ENCODE measurements at places on chromosomes 13 and 19. TPM values are rescaled to one million over a fixed set of nuclear protein-coding genes. Genes with fewer than 3 reads are reported as not detected.
A peak's percentile ranks its signal among the peaks of the same experiment; 100 is the strongest.

- H3K4me1 ChIP-seq, result no peaks in the 10 kb centered on the region
- no peak overlapping the region for H3K4me3 ChIP-seq
- H3K36me3 ChIP-seq, result no peaks in the 10 kb centered on the region
- H3K27me3 ChIP-seq, result no peaks in the 10 kb centered on the region
These were observed 901.7 kb downstream of the DIAPH3 start for GRCh38 chr13:59261928-59262488.

- H3K4me3 ChIP-seq, result no peak overlapping the region
- H3K4me1 ChIP-seq, result no peaks in the 10 kb centered on the region
- H3K27ac ChIP-seq, result no peak overlapping the region
- no peaks in the 10 kb centered on the region for H3K36me3 ChIP-seq
- peaks cover 36% of the 10 kb centered on the region for H3K27me3 ChIP-seq
These were observed 16.0 kb upstream of the SEMA6B start for GRCh38 chr19:4575267-4576015.

DNA sequence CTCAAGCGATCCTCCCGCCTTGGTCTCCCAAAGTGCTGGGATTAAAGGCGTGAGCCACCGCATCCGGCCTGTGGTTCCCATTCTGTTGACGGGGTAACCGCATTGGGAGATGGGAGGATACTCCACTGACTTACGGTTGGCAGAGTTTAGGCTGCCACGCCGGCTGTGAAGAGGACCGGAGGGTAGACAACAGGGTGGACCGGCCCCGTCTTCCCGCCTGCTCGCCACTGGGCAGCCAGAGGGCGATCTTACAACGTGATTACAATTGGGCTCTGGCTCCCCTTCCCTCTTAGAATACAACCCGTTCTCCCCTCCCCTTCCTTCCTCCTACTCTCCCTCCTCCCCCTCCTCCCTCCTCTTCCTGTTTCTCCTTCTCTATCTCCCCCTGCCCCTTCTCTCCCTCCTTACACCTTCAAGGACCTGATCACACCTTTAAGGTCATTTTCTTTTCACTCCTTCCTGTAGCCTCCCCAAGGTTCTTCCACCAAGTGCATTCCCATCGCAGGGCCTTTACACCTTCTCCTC, 957 bp upstream of the CCDC194 start:
- peak overlapping the region; percentile 61 for H3K27ac ChIP-seq
- peaks cover 15% of the 10 kb centered on the region for H3K27me3 ChIP-seq
- no peak overlapping the region for H3K4me3 ChIP-seq
- peak; percentile 52 for DNase-seq
- peaks cover 10% of the 10 kb centered on the region for H3K36me3 ChIP-seq
- peaks cover 32% of the 10 kb centered on the region for H3K4me1 ChIP-seq

GRCh38 chr19:49640113-49640898, at the start of gene RRAS:
Gene RRAS (minus strand): TSS chr19:49640143. CDS start chr19:49640098, 45 bp downstream.
- peaks cover 6% of the 10 kb centered on the region for H3K27me3 ChIP-seq
- H3K4me1 ChIP-seq, result peaks cover 44% of the 10 kb centered on the region
- peak within 1 kb of the TSS; percentile 93 for H3K4me3 ChIP-seq
- H3K36me3 ChIP-seq, result peaks cover 4% of the 10 kb centered on the region
- peak within 1 kb of the TSS; percentile 99 for H3K27ac ChIP-seq

DNA sequence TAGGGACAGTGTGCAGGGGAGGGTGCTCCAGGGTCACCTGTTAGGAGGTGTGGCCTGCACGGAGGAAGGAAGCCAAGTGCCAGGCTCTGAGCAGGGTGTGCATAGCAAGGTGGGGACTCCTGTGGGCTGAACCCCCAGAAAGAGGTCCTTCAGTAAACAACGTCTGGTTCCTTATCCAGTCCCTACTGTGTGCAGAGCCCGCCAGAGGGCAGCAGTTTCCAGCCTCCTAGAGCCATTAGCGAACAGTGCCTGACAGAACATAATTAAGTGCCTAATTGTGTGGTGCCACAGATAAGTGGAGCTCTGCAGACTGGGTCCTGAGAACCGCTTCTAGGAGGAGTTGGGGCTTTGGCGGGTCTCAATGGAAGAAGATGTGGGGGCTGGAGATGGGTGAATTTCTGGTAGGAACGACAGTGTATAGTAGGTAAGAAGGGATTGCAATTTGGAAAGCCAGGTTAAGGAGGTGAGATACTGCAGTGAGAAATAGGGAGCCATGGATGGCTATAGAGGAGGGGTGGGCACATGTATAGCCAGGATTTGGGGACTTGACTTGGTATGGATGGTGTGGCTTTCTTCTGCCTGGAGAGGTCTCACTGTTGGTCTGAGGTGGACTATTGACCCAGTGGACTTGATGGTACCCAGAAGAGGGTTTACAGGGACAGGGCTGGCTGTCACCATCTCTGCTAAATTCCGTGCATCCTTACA, 323.1 kb downstream of the ZNF536 start:
- H3K27ac ChIP-seq, result no peak overlapping the region
- DNase-seq, result no peak
- H3K27me3 ChIP-seq, result peaks cover 17% of the 10 kb centered on the region
- H3K36me3 ChIP-seq, result no peaks in the 10 kb centered on the region
- H3K4me3 ChIP-seq, result no peak overlapping the region

GRCh38 chr19:7351861-7352260, 3.1 kb downstream of the ARHGEF18 start:
- H3K4me3 ChIP-seq, result no peak overlapping the region
- H3K27ac ChIP-seq, result no peak overlapping the region
- peaks cover 50% of the 10 kb centered on the region for H3K4me1 ChIP-seq

DNA sequence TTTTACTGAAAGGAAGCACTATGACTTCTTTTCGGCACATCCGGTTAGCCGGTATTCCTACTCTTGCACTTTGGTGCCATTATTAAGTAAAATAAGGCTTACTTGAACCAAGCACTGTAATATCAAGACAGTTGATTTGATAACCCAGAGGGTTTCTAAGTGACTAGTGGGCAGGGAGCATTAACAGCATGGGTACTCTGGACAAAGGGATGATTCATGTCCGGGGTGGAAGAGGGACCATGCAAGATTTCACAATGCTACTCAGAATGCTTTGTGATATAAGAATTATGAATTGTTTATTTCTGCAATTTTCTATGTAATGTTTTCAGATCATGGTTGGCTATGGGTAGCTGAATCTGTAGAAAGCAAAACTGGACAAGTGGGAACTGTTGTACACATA, 282.1 kb downstream of the TDRD3 start:
- no peaks in the 10 kb centered on the region for H3K36me3 ChIP-seq
- DNase-seq, result no peak
- no peaks in the 10 kb centered on the region for H3K27me3 ChIP-seq
- no peak overlapping the region for H3K4me3 ChIP-seq
- H3K4me1 ChIP-seq, result no peaks in the 10 kb centered on the region

GRCh38 chr13:30465343-30465592, 468 bp downstream of the HMGB1 start:
- peaks cover 28% of the 10 kb centered on the region for H3K4me1 ChIP-seq
- no peak overlapping the region for H3K27ac ChIP-seq
- peaks cover 31% of the 10 kb centered on the region for H3K36me3 ChIP-seq
- DNase-seq, result no peak
- H3K4me3 ChIP-seq, result no peak overlapping the region

DNA sequence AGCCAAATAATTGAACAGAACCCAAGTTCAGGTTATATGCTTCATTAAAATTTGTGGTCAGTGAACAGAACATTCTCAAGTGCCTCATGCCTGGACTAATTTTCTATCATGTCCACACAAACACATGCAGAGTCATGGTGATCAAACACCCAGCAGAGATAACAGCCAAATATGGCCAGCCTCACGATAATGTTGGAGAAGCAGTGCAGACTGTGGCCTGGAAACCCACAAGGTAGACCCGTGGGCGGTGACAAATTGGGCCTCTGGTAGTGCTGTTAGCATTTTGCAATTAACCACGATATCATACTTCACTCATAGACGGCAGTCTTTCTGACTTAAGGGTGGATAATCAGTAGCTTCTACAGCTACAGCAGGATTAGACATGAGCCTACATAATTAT, 35.0 kb upstream of the VWA8 start:
- H3K4me1 ChIP-seq, result peaks cover 8% of the 10 kb centered on the region
- DNase-seq, result peak; percentile 60
- H3K36me3 ChIP-seq, result no peaks in the 10 kb centered on the region
- no peak overlapping the region for H3K4me3 ChIP-seq

GRCh38 chr19:56477429-56478338, 539 bp upstream of the ZNF667 start:
- peaks cover 4% of the 10 kb centered on the region for H3K27me3 ChIP-seq
- H3K4me3 ChIP-seq, result peak overlapping the region; percentile 68

GRCh38 chr13:96700657-96701056, 293.6 kb downstream of the OXGR1 start:
- no peaks in the 10 kb centered on the region for H3K36me3 ChIP-seq
- H3K27me3 ChIP-seq, result no peaks in the 10 kb centered on the region

DNA sequence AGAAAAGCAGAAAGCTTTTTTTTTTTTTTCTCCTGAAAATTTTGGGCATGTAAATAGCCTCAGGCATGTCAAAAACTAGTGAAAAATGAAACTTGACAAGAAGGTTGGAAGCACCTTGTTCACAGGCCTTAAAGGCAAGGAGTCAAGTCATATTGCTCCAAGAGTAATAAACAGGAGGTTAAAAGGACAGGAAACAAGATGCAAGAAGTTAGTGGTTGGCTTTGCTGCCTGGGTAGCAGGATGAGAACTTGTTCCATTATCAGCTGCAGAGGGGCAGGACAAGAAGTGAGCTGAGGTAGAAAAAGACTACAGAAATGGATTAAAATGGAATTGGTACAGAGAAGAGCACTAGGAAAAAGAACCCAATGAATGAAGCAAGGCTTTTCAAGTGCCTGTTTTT, 242.6 kb downstream of the DCT start:
- DNase-seq, result no peak
- H3K27ac ChIP-seq, result no peak overlapping the region
- H3K4me1 ChIP-seq, result peaks cover 27% of the 10 kb centered on the region
- H3K4me3 ChIP-seq, result no peak overlapping the region

DNA sequence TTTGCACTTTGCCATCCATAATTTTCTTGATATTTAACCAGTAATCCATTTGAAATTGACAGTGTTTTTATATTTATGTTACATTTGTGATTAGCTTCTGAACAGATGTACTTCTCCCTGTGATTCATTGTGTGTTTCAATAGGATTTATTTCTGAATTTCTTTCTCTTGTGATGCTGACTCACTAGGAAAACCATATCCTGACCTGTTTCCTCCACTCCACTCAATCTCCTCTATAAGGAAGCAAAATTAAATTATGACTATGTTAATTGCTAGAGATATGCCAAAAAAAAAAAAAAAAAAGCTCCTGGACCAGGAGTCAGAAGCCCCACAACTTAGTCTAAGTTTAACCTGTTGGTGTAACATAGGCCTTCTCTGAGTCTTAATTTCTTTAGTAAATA, 614.6 kb upstream of the SPRY2 start:
- no peak overlapping the region for H3K4me3 ChIP-seq
- no peaks in the 10 kb centered on the region for H3K4me1 ChIP-seq
- no peak overlapping the region for H3K27ac ChIP-seq

DNA sequence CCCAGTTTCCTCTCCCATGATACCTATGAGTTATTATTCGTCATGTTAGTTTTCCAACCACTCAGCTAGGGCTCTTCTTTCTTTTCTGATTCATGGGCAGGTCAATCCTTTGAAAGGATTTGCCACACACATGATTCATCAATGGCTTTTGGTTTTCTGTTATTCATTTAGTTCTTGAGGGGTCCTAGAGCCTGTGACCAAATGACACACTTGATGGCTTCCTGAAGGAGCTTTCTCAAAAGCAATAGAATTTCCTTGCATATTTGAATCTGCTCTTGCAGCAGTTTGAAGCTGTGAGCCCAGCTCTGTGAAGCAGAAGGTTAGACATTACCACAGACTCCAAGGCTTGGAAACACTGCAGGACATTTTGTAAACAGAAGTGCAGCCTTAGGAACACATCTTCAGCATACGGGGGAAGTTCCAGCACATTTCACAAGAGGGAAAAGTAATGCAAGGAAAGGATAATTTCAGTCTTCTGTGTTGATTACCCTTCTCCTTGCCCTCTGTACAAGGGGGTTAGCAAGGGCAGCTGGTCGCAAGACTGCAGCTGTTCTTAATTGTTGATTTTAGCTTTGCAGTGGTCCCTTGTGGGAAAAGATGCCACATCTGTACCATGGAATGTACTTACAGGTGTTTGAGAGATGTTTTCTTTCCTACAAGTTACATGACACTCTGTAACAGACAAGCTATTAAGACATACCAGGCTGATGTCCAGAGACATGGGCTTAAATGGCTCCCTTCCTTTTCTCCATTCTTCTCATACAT, 338.6 kb downstream of the KCNRG start:
- no peak overlapping the region for H3K27ac ChIP-seq
- peaks cover 3% of the 10 kb centered on the region for H3K36me3 ChIP-seq
- H3K4me3 ChIP-seq, result no peak overlapping the region
- no peak for DNase-seq
- peaks cover 37% of the 10 kb centered on the region for H3K4me1 ChIP-seq

Gene KLK1
- 3.2 TPM for total RNA-seq

Gene HS6ST3
- total RNA-seq, result not detected

Gene COMP
- total RNA-seq, result not detected

Gene MEIOSIN
- total RNA-seq, result not detected

Gene USHBP1
- total RNA-seq, result not detected

Gene GALP
- not detected for total RNA-seq

Gene OR7D2
- not detected for total RNA-seq

Gene AKAP11
- total RNA-seq, result 34.4 TPM

Gene R3HDM4
- 73.7 TPM for total RNA-seq
